ENCODE measurements at places on chromosomes 5 and 9. TPM values are rescaled to one million over a fixed set of nuclear protein-coding genes. Genes with fewer than 3 reads are reported as not detected.

Gene FOXD4L6
- not detected for total RNA-seq

- DNase-seq = no peak
These were observed 332.8 kb upstream of the KLF9 start for GRCh38 chr9:70747261-70747718.

Gene BAAT
- not detected for total RNA-seq

Gene NRG2
- total RNA-seq = 0.06 TPM

Gene MRPL50
- 9.5 TPM for total RNA-seq

DNA sequence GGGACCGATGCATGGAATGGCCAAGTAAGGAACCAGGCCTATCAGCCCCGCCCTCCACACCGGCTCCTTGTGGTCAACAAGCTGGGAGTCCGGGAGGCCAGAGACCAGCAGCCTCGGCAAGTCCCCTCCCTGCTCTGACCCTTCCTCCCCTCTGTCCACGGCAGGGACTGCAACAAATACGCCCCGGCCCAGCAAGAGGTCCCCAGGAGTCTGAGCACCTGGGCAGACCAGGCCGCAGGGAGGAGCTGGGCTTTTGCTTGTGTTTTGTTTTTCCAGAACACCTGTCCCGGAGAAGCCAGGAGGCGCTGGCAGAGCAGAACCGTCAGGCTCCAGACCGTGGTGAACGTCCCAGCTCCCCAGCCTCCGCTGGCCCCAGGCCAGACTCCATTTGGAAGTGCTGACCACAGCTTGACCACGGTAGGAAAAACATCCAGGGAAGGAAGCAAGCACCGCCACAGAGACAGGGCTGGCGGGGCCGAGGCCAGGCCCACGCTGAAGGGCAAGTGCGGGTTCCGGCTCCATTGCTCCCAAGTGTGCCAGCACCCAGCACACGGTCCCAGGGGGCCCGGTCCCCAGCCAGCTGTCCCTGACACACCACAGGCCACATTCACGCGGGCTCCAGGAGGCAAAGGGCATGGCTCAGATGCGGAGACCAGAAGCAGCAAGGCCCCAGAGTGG, 56.7 kb downstream of the VAV2 start:
- no peak for DNase-seq

Gene KIF27
- 4.9 TPM for total RNA-seq

DNA sequence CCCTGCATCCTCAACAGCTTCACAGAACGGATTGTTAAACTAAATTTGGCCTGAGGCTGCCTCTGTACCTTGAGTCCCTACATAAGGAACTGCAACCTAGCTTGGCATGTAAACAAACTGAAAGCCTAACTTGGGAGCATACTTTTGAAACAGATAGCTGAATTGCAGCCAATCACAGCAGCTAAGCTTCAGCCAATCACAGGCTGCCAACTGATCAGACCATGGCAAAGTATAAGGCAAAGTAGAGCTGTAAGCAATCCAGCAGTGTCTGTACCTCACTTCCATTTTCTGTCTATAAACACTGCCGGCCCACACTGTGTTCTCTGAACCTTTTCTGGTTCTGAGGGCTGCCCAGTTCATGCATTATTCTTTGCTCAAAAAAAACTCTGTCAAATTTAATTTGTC, 8.9 kb upstream of the ZNF483 start:
- DNase-seq = no peak

Gene BNC2
- not detected for total RNA-seq

Gene PCDHB15
- total RNA-seq = not detected

- DNase-seq = no peak
These were observed 59.6 kb upstream of the MAN2A1 start for GRCh38 chr5:109630093-109630492.

- DNase-seq = no peak
These were observed 164.5 kb downstream of the GAS1 start for GRCh38 chr9:86782831-86783230.

- DNase-seq = no peak
These were observed 234.6 kb upstream of the CD180 start for GRCh38 chr5:67431191-67431590.

Gene SOX30
- total RNA-seq = not detected

DNA sequence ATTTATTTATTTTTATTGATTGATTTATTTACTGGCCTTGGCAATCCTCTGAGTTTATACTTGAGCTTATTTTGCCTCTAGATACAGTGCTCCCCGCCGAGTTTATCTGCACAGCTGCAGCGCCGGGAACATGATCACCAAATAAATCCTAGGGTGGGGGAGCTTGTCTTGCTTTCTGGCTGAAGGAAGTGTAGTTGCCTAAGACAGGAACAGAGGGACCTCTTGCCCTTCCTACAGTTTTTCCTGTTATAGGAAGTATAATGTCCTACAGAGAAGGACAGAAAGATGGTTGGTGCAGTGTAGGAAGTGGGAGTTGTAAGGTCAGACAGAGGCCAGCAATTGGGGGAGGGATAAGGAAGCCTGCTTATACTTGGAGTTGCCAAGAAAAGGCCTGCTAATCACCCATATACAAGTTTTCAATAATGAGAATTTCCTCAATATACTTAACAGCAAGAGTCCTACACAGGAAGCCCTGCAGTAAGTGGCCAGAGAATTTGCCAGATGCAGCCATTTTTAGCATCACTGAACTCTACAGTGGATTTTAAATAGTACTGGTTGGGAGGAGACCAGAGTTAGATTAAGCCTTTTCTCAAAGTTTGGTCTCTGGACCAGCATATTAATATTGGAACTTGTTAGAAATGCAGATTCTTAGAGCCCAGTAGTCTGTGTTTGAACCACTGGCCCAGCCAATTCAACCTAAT, 7.7 kb downstream of the AOPEP start:
- no peak for DNase-seq

GRCh38 chr5:1470762-1471211, 25.5 kb upstream of the SLC6A3 start:
- DNase-seq = no peak

Gene TEK
- not detected for total RNA-seq

DNA sequence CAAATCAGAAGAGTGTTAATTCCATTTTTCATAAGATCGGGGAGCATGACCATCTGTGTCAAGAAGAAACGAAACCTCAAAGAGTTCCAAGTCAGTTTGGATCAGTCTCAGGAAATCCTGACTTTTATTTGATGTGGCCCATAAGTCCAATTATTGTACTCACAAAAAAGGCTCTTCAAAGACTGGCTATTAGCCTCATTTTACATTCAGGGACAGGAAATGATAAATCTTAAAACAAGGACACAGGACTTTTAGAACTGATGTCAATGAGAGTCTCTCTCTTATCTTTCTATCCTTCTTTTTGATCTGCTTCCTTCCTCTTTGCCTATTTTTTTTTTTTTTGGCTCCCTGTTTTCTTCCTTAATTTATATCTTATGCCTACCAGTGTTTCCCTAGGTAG, 43.7 kb upstream of the SHOC1 start:
- no peak for DNase-seq

- DNase-seq = peak; percentile 32
These were observed 138.1 kb downstream of the C9orf50 start for GRCh38 chr9:129482521-129483414.

Gene CNTNAP3B
- total RNA-seq = not detected

- no peak for DNase-seq
These were observed 44.3 kb upstream of the VPS13A start for GRCh38 chr9:77133011-77133410.

DNA sequence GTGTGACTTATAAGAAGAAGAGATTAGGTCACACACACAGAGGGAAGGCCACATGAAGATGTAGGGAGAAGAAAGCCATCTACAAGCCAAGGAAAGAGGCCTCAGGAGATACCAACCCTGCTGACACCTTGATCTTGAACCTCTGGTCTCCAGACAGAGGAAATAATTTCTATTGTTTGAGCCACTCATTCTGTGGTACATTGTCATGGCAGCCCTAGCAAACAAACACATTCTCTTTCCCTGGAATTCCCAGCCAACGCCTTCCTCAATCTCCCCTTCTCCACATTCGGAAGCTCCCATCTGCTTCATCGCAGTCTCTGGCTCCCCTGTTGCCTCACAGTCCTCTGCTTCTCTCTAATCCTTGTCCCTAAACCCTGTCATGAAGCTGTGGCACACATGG, 16.7 kb downstream of the PTGS1 start:
- no peak for DNase-seq

DNA sequence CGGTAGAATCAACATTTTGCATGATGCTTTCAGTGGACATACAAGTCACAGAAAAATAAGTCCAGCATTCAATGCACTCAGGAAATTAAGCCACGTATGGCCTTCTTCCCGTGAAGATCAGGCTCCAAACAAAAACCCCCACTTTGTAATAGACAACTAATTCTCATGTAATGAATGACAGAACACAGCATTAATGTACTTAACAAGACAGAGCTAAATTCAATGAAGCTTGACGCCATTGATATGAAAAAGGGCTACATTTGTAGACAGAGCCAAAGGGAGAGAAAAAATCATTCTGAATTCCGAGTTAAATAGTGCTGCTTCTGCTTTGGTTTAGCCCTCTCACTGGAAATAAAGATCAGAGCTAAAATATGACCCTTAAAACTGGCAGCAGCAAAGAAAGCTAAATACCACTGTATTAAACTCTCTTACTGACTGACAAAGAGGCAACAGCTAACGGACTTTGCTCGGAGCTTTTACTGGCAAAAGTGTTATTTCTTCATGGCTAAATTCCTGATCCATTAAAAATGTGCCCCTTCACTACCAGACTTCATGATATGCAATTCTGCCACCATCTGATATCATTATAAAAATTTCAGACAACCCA, 250.5 kb downstream of the BNC2 start:
- no peak for DNase-seq

- DNase-seq = no peak
These were observed 9.0 kb downstream of the KIAA1958 start for GRCh38 chr9:112495614-112496013.

GRCh38 chr5:60568646-60569045, 131.3 kb downstream of the DEPDC1B start:
- no peak for DNase-seq

DNA sequence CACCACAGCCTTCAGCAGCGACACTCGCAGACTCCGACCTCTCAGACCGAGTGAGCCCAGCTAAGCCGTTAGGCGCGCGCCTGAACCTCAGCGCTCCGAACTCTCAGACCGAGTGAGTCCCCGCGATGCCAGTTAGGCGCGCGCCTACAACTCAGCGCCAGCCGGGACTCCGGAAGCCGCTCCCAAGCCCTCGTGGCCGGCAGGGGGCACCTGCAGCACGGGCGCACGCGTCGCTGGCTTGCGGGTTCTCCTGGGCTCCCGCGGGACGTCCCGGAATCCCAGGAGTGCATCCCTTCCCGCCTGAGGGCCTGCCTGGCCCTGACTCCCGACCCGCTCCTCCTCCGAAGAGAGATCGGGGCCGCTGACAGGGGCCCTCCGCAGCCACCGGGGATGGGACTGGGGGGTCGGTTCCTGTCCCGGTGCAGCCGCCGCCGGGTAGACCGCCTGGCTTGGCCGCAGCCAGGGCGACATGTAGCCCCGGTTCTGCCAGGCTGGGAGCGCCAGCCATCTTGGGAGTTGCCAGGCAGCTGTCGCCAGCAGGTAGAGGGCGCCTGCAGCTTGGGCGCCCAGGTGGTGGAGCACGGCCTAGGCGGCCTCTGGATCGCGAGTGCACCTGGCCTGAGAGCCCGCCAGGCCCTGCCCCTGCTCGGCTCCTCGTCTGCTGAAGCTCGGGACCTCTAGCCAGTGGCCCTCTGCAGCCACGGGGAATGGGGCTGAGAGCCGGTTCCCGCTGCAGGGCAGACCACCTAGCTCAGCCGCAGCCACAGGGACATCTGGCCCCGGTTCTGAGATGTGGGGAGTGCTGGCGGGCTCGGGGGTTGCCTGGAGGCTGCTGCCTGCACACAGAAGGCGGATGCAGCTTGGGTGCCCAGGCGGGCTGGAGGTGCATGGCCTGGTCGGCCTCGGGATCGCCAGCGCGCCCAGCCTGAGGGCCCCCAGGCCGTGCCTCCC, at the start of gene ANKRD18A:
ANKRD18A (minus strand) TSS at position 114 of the 951 bp plus-strand sequence. CDS start 311 bp downstream, outside the sequence.
- DNase-seq = peak; percentile 78

Gene GABRG2
- total RNA-seq = not detected

Gene DBH
- total RNA-seq = not detected

DNA sequence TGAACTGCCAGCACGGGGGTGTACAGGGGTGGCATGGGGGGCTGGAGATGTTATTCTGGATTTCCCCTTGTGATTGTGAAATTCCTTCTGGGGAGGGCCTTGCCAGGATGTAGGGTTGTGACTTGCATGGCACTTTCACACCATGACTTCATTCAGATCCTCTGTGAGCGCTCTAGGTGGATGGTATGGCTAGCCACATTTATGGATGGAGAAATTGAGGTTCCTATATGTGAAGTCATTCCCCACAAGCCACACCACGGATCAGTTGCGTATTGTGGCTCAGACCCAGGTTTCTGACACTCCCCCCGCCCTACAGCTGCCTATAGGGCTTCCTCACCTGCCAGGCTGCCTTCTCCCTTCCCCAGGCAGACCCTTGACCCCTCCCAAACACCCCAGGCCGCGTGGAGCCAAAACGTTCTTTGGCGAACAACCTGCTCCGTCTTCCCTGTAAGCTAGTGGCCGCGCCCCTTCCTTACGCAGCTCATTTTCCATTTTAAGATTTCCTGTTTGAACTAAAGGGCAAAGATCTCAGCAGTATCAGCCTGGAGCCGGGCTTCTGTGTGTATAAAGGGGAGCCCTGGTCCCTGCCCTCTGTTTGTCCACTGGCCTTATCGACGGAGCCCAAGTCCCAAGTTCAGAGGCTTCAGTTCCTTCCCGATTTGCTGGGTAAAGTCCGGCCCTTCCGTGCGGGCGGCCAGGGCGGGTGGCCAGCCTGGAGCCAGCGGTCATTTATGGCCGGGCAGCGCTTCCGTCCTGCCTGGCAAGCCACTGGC, 97.8 kb upstream of the KLF4 start:
- DNase-seq = no peak

GRCh38 chr9:136546697-136547501, 1.1 kb upstream of the NOTCH1 start:
- DNase-seq = no peak

Gene FYB1
- 161 TPM for total RNA-seq

DNA sequence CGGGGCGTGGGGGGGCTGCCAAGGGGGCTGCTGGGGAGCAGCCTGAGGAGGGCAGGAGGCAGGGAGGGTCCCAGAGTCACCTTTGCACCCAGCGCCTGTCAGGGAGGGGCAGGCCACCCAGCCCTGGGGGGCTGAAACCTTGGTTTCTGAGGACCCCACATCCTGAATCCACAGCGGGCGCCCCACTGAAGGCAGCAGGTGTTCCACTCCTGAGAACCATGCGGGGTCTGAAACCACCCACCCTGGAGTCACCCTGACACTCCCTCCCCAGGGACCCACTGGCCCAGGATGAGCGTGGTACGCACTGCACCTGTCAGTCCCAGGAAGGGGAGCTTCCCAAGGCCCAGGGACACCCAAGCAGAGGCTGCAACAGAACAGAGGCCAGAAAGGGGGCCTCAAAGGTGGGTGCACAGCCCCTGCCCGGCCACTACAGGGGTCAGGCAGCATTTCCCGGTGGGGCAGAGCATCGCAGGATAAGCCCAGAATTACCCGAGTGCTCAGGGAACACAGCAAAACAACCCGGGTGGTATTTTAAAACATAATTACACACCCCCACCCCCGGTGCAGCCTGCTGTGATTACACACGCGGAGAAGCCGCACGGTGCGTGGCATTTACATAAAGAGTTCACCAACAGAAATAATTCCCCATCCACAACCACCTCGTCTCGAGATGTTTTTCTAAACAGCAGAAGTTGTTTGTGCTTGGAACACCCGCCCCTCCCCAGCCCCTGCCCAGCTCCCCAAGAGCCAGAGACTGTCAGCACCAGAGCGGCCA, 57.3 kb upstream of the UBAC1 start:
- DNase-seq = no peak

Gene CACNA1B
- 0.04 TPM for total RNA-seq

- no peak for DNase-seq
These were observed 64.7 kb downstream of the FRMD3 start for GRCh38 chr9:83473488-83473971.

GRCh38 chr5:101271416-101271815, 368.3 kb upstream of the ST8SIA4 start:
- DNase-seq = no peak

Gene INSYN2B
- total RNA-seq = not detected

Gene FRRS1L
- not detected for total RNA-seq
